ENCODE measurements at places on chromosomes 13 and 19. TPM values are rescaled to one million over a fixed set of nuclear protein-coding genes. Genes with fewer than 3 reads are reported as not detected.

GRCh38 chr19:15432018-15432494 lies 13.3 kb upstream of the AKAP8L start:
- peaks cover 26% of the 10 kb centered on the region for H3K36me3 ChIP-seq
- no peak for DNase-seq
- no peaks in the 10 kb centered on the region for H3K27me3 ChIP-seq

DNA sequence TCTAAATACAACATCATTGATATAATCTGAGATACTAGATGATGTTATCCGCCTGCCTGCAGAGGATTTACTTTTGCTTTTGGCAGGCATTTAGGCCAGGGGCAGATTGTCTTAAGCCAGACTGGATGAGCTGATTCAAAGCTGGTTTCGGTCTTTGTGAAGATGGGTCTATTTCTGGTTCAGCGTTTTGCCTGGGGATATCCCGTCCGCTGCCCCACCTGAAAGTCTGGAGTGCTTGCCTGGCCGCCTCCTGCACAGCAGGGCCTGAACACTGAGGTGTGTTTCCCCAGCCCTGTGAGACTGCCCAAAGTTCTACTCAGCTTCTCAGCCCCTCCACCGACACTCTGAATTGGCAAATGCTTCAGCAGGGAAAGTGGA lies 149.7 kb downstream of the KATNAL1 start:
- no peaks in the 10 kb centered on the region for H3K36me3 ChIP-seq
- no peak overlapping the region for H3K4me3 ChIP-seq
- no peak for DNase-seq
- H3K27me3 ChIP-seq = peaks cover 25% of the 10 kb centered on the region
- peaks cover 11% of the 10 kb centered on the region for H3K4me1 ChIP-seq
- no peak overlapping the region for H3K27ac ChIP-seq

GRCh38 chr19:15288146-15288963 lies 44.0 kb downstream of the BRD4 start:
- no peak for DNase-seq
- H3K4me1 ChIP-seq = peaks cover 35% of the 10 kb centered on the region
- no peaks in the 10 kb centered on the region for H3K27me3 ChIP-seq
- H3K27ac ChIP-seq = no peak overlapping the region
- H3K36me3 ChIP-seq = peaks cover 10% of the 10 kb centered on the region

- no peaks in the 10 kb centered on the region for H3K4me1 ChIP-seq
- no peak overlapping the region for H3K27ac ChIP-seq
- H3K27me3 ChIP-seq = no peaks in the 10 kb centered on the region
Observed at GRCh38 chr19:36963280-36963679, 47.1 kb downstream of the ZNF568 start.

The SKA3 gene
- total RNA-seq = 17.5 TPM

The NOVA2 gene
- not detected for total RNA-seq

The LGALS14 gene
- total RNA-seq = not detected

The CNN1 gene
- not detected for total RNA-seq

The SIGLECL1 gene
- total RNA-seq = not detected
